Stimulated activated CD4-positive, alpha-beta T cell treated with anti-CD3 and anti-CD28 coated beads, Interleukin-4, amount 100 ng/mL, for 48 hours (primary cell): ENCODE measurements at places on chromosomes 4 and X.

DNA sequence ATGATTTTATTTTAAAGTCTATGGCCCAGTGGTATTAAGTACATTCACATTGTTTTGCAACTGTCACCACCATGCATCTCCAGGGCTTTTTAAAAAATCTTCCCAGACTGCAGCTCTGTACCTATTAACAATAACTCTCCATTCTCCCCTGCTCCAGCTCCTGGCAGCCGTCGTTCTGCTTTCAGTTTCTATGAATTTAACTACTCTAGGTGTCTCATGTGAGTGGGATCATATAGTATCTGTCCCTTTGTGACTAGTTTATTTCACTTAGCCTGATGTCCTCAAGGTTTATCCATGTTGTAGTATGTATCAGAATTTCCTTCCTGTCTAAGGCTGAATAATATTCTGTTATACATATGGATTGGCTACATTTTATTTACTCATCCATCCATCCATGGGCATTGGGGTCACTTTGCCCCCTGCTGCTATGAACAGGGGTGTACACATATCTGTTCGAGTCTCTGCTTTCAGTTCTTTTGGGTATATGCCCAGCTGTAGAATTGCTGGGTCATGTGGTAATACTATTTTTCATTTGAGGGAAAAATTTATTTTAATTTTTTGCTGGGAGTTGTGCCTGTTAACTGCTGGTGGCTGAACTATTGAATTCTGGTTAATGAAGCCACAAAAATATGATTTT is 131.3 kb downstream of the ARHGAP10 start:
- DNase-seq = no peak

DNA sequence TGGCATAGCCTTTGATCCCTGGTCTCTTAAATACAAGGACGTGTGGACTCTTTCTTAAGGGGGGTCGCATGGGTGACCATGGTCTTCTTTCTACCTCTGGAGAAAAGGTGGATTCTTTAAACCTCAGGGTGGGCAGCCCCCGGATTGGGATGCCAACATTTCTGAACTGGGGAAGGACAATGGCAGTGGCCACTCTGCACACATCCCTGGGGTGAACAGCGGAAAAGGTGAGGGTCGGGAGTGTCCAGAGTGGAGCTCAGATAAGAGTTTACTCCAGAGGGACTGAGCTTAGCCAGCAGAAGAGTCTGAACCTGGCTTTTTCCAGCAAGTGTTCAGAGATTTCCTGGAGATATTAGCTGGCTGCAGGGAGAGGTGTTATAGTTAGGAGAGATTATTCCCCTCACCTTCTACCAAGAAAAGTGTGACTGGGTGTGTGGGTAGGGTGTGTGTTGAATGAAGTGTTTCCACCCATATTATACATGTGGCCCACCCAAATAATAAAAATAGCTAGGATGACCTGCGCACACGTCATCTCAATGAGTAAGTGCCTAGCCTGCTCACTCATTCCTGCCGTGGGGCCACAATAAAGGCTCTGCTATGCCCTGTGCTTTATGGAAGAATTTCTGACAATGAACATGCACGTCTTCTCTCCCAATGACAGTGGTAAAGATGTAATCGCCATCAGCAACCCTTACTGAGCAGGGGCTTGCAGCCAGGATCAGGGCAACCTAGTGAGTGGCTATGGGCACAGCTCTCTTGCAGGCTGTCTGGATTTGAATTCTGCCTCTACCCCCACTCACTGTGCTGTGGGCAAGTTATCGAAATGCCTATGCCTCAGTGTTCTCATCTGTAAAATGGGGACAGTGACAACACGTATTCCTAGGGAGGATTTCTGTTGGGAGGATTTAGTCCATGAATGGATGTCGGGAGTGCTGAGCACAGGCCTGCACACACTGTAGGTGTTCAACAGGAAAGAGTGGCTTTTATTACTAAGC is 76.6 kb downstream of the SLC2A9 start:
- DNase-seq = no peak

- DNase-seq = no peak
Measured at GRCh38 chr4:158782551-158783360, 13.9 kb downstream of the FNIP2 start.

- DNase-seq = no peak
Measured at GRCh38 chrX:38701073-38701472, 100.2 kb upstream of the MID1IP1 start.

DNA sequence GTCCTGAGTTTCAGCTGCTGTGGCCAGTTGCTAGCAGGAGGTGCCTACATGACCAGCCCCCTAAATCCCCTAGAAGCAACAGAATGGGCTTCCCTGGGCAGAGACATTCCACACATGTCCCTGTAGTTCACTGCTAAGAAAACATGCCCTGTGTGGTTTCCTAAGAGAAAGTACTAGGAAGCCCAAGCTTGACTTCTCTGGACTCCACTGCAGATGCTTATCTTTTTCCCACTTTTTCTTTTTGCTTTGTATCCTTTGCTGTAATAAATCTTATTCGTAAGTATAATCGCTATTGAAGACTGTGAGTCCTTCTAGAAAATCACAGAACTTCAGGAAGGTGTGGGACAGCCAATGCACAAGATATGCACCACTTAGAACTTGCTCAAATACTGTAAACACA is 15.6 kb downstream of the RPGR start:
- no peak for DNase-seq

- DNase-seq = no peak
Measured at GRCh38 chr4:138788267-138788790, 227.3 kb upstream of the NOCT start.

GRCh38 chr4:187908079-187908561 is 87.5 kb upstream of the ZFP42 start:
- DNase-seq = no peak

- DNase-seq = no peak
Measured at GRCh38 chr4:86451560-86452330, 91.9 kb upstream of the MAPK10 start.

GRCh38 chrX:42577936-42578470 is 200.0 kb downstream of the PPP1R2C start:
- no peak for DNase-seq

GRCh38 chr4:1362046-1362445 is 15.0 kb downstream of the UVSSA start:
- no peak for DNase-seq

GRCh38 chr4:113050371-113050755 is 910 bp downstream of the ANK2 start:
- DNase-seq = no peak

- no peak for DNase-seq
Measured at GRCh38 chr4:14309431-14309830, 681.9 kb upstream of the BOD1L1 start.

DNA sequence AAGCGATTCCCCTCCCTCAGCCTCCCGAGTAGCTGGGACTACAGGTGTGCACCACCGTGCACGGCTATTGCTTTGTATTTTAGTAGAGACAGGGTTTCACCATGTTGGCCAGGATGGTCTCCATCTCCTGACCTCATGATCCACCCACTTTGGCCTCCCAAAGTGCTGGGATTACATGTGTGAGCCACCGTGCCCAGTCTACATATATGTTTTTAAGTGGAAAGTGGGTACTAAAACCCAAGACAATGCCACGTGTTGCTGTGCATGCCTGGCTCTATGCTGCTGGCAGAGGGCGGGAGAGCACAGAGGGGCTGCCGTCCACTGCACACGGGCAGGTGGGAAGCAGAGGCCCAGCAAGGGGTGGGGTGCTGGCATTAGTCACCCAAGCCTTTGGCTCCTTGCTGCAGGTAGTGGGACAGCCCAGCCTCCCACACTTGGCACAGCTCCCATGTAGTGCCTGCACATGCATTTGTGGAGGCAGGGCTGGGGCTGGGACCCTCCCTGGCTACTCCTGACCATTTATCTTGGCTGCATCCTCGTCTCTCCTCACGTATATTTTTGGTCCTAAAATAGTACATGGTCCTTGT is 3.5 kb downstream of the EMD start:
- no peak for DNase-seq

DNA sequence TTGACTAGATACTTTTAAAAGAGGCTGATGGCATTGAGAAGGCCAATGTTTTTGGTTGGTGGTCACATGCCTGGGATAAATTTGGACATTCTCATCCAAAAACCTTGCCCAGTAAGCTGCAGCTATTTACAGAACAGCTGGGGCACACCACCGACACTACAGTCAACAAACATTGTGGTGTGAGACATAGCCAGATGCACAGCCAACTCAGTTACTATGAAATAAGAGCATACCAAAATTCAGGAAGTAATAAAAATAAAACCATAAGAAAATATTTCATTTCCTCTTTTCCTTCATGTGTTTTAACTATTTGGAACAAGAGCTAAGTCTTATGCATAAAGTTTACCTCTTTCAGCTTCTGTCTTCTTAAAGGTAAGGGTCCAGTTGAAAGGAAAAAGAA is 8.8 kb downstream of the PPM1K start:
- DNase-seq = no peak

DNA sequence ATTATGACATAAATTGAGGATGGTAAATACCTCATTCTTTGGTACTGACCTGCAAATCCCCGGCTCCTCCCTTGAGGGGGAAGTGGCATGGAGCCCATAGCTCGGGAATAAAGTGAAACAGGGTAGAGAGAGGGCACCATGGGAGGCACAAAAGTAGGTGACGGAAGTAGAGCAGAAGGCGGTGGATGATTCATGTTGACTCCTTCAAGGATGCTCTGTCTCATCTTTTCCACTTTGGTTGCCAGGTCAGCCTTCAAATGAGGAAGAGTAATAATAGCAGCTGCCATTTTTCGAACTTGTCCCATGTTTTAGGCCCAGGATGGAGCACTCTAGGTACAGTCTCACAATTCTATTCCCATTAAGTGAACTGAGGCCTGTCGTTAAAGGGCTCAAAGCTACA is 41.4 kb upstream of the PHF8 start:
- no peak for DNase-seq

DNA sequence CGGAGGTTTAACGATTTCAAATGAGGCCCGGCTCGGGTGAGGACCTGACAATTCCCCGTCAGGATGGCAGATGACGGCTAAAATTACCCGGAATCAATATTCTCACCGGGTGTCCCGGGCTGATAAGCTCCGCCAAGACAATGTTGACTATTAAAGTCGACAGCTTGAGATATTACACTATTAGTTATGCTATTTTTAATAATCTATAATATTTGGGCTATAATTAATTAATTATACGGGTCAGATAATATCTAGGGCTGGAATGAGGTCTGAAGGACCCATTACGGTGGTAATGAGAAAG is 9.4 kb upstream of the NKX1-1 start:
- no peak for DNase-seq

DNA sequence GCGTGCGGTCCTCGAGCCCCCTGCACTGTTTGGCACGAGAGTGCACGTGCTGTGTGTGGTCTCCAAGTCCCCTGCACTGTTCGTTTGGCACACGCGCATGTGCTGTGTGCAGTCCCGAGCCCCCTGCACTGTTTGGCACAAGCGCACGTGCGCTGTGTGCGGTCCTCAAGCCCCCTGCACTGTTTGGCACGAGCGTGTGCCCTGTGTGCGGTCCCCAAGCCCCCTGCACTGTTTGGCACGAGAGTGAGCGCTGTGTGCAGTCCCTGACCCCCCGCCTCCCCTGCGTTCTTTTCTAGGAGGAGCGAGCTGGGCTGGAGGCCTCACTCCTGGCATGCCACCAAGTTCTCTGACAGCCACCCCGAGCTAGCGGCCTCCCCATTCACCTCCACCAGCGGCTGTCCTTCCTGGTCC is 76.5 kb upstream of the CLDN34 start:
- DNase-seq = no peak

- DNase-seq = no peak
Measured at GRCh38 chr4:13968723-13969122, 341.2 kb upstream of the BOD1L1 start.

DNA sequence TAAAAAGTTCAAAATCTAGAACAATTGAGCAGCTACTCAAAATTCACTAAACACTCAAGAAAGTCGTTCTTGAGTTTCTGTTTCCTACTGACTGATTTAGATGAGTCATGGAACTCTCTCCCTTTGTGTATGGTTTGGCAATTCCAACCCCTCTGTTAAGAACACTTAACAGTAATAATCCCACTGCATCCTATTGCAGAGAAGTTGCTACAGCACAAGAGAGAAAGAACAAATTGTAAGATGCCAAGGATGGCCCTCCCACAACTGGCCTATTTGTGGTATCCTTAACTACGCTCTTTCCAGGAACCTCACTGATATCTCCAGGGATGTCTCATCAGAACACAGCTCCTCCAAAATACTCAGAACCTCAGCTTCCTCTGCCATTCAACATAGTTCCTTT is 701.8 kb upstream of the TENM3 start:
- no peak for DNase-seq

DNA sequence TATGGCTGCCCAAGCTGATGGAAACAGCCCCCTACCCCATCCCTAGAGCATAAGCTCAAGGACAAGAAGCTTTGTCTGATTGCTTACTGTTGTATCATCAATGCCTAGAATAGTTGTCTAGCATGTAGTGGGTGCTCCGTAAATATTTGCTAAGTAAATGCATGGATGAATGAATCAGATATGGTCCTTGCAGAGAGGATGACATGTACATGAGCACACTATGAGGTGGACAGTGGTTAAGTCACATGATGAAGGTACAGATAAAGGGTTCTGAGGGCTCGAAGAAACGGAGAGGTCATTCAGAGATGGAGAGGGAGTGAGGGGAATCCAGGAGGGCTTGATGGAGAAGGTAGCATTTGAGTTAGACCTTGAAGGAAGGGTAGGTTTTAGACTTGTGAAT is 214.2 kb downstream of the RBMX2 start:
- no peak for DNase-seq

GRCh38 chrX:75115707-75116413 is 40.2 kb downstream of the ABCB7 start:
- DNase-seq = no peak
